T-helper 9 cell (primary cell): ENCODE measurements at places on chromosomes 5 and 9.

GRCh38 chr5:1783216-1783554 lies 16.5 kb downstream of the MRPL36 start:
- DNase-seq = no peak

GRCh38 chr5:68711293-68712200 lies 382.3 kb upstream of the SLC30A5 start:
- DNase-seq = no peak

DNA sequence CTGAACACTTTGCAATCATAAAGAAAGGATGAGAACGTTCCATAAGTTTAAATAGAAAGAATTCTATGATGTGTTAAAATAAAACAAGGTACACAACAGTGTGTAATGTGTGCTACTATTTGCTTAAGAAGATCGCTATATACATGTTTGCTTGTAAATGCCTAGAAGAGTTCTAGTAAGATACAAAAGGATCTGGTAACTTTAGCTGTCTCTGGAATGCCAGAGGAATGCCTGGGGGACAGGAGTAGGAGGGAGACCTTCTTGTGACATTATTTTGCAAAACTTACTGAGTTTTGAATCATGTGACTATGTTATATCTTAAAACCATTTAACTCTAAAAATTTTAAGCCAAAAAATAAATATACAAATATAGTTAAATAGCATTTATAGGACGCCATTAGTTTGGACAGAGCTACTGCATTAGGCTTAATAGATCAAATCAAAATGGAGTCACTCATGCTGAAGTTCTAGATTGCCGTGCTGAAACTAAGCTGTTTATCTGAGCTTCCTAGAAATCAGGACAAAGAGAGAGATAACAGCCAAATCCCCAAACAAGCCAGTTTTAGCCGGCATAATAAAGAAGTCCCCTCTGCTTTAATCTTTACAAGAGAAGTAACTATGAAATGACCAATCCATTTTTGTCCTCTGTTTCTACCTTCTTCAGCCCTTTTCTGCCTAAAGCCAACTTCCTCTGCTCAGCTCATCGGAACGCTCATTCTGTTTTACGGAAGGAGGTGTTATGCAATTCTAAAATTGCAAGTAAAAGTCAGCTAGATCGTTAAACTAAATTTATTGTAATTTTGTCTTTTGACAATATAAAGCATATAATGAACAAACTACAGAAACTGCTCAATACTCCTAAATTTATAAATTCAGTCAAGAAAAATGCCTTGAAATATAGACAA lies 44.8 kb downstream of the LIX1 start:
- no peak for DNase-seq

DNA sequence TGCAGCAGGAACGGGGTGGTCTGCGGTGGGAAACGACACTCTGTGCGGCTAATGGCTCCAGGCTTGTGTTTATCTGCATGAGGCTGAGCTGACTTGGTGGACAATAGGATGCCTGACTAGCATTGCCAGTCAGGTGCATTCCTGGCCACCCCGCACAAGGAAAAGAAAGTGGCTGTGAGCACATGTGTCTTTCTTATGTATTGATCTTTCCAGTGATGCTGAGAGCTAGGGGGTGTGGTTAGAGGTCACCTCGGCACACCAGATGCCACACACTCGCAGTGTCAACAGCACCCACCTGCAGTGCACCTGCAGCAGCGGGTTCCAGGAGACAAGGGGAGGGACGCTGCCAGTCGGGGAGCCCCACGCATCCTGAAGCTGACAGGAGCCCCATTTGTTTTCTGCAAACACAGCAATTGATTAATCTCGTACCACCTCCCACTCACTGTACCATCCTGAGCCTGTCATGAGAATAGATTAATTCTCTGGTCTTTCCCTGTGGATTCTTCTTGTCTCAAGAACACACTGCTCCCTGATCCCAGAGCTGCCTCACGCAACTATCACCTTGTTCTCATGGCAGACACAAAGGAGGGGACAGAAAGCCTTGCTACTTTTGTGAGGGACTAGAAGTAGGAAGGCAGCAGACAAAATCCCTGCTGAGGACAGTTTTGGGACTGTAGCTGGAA lies 251.7 kb upstream of the WWC1 start:
- DNase-seq = no peak

DNA sequence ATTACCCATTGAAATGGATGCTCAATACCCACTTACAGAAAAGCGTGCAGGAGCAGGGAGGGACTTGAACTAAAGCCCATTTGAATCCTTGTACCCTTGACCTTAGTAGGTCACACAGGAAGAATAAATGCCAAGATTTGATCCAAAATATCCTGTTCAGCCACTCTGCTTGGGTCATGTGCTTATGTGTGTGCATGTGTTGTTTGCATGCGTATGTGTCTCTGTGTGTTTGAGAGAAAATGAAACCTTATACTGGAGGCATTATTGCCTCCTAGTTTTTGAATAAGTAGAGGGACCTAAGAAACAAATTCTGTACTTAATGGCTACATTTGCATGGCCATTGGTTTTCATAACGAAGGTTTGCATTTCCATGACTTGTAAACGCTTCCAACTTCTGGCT lies 63.4 kb upstream of the TRIM32 start:
- DNase-seq = no peak

GRCh38 chr9:129637673-129638439 lies 4.1 kb downstream of the ASB6 start:
- DNase-seq = no peak

DNA sequence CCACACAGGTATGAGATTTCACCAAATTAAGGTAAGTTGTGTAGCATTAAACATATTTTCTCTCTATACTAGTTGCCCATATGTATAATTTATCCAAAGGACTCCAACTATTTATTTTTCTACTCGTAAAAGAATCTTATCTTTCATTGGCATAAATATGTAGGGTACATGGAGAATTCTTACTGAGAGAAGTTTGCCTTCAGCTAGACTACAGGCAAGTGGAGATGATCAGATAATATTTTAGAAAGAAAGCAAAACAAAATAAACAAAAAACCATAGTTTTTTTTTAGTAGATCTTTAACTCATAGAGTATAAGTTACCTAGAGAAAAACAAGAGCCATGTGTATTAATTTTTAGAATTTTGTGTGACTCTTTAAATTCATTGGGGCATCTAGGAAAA lies 743.1 kb upstream of the ARRDC3 start:
- DNase-seq = no peak
